Dermis microvascular lymphatic vessel endothelial cell (primary cell): ENCODE measurements at places on chromosomes 2 and 18. TPM values are rescaled to one million over a fixed set of nuclear protein-coding genes. Genes with fewer than 3 reads are reported as not detected.

Gene CNDP1
- total RNA-seq: not detected in 2 replicates

DNA sequence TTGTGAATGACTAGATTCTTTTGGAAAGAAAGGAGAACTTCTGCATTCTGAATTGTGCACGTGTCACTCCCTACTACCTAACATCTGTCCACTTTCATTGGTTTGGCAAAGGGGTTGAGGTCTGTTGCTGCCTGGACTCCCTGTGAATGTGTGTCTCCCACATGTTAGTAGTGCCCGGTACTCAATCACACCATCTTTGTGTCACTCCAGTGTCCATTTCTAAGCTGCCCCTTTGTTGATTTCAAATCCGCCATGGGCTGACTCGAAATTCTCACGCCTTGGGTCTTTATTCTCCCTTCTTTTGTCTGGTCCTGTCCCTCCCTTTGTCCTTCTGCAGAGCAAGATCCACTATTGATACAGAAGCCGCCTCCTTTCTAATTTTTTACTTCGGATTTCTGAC, 7.5 kb downstream of the DPYSL5 start:
- DNase-seq: no peak

- DNase-seq: no peak
Measured at GRCh38 chr2:151792589-151792988, 35.6 kb downstream of the ARL5A start.

DNA sequence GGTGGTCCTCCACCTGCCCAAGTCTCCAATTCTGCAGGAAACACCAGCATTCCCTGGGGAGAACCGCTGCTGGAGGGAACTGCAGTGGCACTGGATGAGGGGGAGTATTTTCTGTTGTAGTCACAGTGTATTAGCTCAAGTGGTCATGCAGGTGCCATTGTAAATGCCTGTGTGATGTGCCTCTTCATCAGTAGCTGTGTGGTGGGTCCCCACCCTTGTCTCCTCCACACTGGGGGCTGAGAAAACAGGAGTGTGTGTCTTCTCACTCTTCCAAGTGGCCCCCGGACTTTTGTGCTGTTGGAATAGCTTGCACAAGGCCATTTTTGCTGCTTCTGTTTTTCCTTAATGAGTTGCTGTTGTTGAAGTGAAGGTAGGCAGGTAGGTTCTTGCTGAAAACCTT, 8.7 kb downstream of the NCK2 start:
- DNase-seq: no peak

DNA sequence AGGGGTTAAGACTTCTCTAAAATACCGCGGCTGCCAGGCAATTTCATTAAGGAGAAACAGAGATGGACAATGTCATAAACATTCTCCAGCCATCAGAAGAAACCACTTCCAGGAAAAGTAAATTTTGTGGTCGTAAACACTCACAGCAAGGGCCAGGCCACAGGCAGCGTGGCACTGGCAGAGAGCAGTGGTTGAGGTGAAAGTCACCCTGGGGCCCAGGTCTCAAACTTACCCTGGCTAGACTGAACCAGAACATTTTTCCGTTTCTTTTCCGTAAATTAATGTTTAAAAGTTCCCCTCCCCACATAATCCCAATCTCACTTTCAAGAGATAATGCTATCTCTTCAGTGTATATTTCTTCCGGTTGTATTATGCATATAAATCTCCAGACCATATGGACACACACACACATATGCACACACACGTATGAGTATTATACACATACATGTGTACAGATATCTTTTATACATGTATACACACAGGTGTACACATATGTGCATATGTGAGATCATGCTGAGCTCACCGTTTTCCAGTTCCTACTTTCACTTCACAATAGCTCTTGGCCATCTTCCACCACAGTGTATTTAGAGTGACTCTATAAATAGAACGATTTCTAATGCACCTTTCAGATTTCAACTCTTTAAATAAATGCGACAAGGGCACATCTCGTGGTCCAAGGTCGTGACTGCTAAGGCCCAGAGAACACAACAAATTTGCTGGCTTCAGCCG, 90.1 kb downstream of the MALT1 start:
- no peak for DNase-seq

DNA sequence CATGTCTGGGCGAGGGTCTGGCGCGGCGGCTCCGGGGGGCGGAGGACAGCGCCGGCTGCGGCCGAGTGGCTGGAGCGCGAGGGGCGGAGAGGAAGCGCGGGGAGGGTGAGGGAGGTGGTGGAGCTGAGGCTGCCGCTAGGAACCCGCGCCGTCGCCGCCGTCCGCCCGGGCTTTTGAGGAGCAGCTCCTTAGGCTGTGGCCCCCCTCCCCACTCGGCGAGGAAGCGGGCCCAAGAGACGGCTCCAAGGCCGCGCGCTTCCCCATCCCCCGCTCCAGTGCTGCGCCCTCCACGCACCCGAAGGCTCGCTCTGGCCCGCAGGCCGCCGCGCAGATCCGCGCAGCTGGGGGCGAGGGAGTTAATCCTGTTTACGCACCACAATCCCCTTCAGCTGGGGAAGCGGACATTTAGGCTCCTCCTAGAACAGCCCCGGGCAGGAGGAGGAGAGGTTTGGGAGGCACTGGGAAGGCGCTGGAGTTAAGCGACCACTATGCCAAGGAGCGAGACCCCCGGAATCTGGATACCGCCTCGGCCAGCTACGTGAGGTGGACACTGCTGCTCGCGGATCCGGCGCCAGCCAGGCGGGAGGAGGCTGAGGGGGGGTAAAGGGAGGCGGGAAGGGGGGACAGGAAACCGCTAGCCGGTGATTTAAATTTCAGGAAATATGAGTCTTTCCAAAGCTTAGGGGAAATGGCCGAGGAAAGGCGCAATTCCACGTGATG, at the start of gene CNRIP1:
Gene CNRIP1, minus strand, starts transcription at position 552 of the 720 bp plus-strand sequence. Its CDS starts 549 bp downstream, at position 3.
- DNase-seq: peak; percentile 91

- DNase-seq: peak; percentile 69
Measured at GRCh38 chr2:161206471-161207032, 46.3 kb downstream of the TANK start.

- no peak for DNase-seq
Measured at GRCh38 chr2:211744379-211744778, 794.2 kb downstream of the ERBB4 start.
